ENCODE measurements at places on chromosomes 1 and 21. TPM values are rescaled to one million over a fixed set of nuclear protein-coding genes. Genes with fewer than 3 reads are reported as not detected.

Gene GPR37L1
- not detected for total RNA-seq

Gene GBP2
- 55.0 TPM for total RNA-seq

Gene ST6GALNAC5
- 1.1 TPM for total RNA-seq

Gene CCDC185
- total RNA-seq: not detected

Gene SPATA45
- total RNA-seq: not detected

Gene FCRL2
- total RNA-seq: not detected

Gene PRR9
- not detected for total RNA-seq

Gene SASS6
- 2.5 TPM for total RNA-seq

Gene RPTN
- 0.36 TPM for total RNA-seq

Gene KIAA0040
- 1.1 TPM for total RNA-seq

Gene SPATA21
- total RNA-seq: not detected

Gene SLC45A1
- total RNA-seq: 1.8 TPM

Gene PTPRU
- 9.4 TPM for total RNA-seq

Gene DNAH14
- 25.0 TPM for total RNA-seq

Gene TMEM82
- not detected for total RNA-seq

Gene CAMK2N1
- 1.5 TPM for total RNA-seq

Gene GPR153
- total RNA-seq: 2.9 TPM

Gene HSD11B1
- total RNA-seq: 1.8 TPM

Gene DNALI1
- total RNA-seq: 6.5 TPM

Gene IL20
- total RNA-seq: not detected

Gene AK5
- total RNA-seq: 38.3 TPM

Gene RAD54L
- total RNA-seq: 0.59 TPM

Gene PRKAA2
- 0.88 TPM for total RNA-seq

Gene PTGFR
- 81.9 TPM for total RNA-seq

Gene OR6N2
- total RNA-seq: not detected

Gene MYOM3
- total RNA-seq: not detected

Gene UTS2
- total RNA-seq: 0.29 TPM

Gene CYB561D1
- 10.5 TPM for total RNA-seq

Gene IGSF3
- total RNA-seq: under 0.01 TPM

Gene LDLRAD2
- total RNA-seq: not detected

Gene GCSAML
- total RNA-seq: not detected

Gene ASPM
- total RNA-seq: 5.1 TPM

Gene LCE1E
- total RNA-seq: not detected

Gene GALNT2
- total RNA-seq: 83.2 TPM

Gene CDC14A
- 6.5 TPM for total RNA-seq

Gene ZNF683
- total RNA-seq: not detected

Gene GBP7
- not detected for total RNA-seq

Gene CD5L
- total RNA-seq: not detected

Gene ANGPTL1
- 12.1 TPM for total RNA-seq

Gene SLC5A9
- not detected for total RNA-seq

Data from osteoblast (primary cell).